Calu3 (cell line): ENCODE measurements at places on chromosomes 6 and 20. TPM values are rescaled to one million over a fixed set of nuclear protein-coding genes. Genes with fewer than 3 reads are reported as not detected.
A peak's percentile ranks its signal among the peaks of the same experiment; 100 is the strongest.

- no peak for DNase-seq
Observed at GRCh38 chr6:31725502-31726350, 2.6 kb downstream of the MPIG6B start.

DNA sequence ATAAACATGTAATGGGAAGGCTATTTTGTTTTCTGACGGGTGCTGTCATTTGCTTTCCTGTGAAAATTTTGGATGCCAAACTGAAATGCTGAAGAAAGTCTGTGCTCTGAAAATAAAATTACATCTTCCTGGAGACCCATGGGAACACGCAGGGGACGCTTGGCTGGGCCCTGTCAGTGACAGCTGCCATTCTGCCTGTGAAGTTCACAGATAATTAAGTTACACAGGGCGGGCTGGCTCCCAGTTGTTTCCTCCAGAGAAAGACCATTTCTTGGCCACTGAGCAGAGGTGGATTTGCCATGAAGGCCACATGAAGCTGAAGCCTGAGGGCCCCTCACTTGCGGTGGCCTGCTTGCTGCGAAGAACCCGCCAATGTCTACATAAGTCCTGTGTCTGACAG is 93.5 kb downstream of the TMEM170B start:
- no peak for DNase-seq

DNA sequence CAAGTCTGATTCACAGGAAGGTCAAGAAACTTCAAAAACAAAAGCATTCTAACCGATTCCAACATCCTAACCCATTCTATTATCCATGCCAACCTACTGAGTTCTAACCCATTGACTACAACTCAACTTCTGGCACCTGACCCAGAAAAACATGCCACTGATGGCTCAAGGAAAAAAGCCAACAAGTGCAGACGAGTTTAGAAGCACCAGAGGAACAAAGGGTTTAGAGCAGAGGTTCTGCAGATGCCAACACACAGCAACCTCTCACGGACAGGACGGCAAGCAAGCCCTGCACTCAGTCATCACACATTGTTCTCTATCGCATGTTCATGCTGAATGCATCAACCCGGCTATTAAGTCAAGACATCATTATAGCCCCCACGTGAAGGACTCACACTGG is 25.2 kb upstream of the MC3R start:
- DNase-seq, result no peak

DNA sequence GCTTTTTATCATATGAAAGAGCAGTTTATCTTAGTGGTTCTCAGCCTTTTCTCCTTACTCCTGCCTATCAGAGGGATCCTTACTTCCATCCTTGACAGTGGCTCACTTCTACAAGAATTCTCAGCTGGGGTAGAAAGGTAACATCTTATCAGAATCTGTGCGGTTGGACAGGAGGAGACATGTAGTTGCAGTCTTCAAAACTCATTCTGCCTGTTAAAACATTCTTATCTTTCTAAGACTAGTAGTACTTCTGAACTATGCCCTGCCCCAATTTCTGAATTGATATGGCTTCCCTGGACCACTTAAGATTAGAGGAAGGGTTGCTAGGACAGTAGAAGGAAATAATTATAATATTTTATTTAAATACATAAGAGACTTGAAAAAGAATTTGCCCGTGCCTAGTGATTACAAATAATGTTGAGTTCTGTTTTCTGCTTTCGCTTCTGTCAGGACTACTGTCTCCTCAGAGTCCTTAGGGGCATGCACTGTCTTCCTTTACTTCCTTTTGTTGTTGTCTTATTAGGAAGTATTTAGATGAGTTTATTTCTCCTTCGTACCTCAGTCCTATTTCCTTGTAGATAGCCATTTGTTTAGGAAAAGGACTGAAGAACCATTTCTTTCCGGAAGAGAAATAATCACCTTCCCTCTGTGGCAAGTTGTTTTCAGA is 24.9 kb downstream of the BLTP3A start:
- no peak for DNase-seq

Gene PERP
- 96.5 and 103 TPM in 2 replicates for total RNA-seq

DNA sequence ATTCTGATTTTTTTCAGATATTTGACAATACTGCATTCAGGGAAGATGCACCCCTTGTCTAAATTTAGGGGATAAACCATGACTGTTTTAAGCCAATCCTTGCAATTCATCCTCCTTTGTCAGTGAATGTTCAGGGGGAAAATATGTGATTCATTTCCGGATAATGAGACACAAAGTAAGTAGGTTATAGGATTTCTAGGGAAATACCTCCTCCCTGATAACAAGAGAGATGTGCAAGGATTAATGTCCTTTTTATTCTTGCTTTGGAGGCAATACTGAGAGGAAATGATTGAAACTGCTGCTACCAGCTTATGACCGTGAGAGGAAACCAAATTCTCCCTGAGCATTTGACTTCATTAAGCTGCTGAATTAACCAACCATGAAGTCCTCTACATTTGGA is 161.3 kb upstream of the EYA4 start:
- no peak for DNase-seq

Gene PI16
- 0.17 and 0.32 TPM in 2 replicates for total RNA-seq

GRCh38 chr6:26205625-26206574 is 118.7 kb downstream of the HFE start:
- DNase-seq, result peak; percentile 52

Gene PGM3
- total RNA-seq, result 41.2 and 46.6 TPM in 2 replicates
